ENCODE measurements at places on chromosomes 2 and 18. TPM values are rescaled to one million over a fixed set of nuclear protein-coding genes. Genes with fewer than 3 reads are reported as not detected.

DNA sequence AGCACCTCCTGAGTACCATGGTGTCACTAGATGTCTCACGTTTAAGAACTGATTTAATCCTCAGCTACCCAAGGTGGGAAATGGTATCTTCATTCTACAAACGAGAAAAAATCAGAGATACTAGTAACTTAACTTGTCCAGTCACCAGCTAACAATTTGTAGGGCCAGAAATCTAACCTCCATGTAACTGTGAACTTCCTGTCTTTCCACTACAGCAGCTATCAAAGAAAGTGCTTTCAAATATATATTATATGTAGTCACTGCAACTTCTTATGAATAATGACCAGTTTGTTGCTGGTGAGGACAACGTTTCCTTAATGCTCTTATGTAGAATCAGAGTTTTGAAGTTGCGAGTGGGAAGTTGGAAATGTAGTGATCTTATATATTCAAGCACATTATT, 1.9 kb downstream of the REV1 start:
- no peak for ATAC-seq

GRCh38 chr18:24841536-24841935, 381.1 kb downstream of the HRH4 start:
- no peak for ATAC-seq

DNA sequence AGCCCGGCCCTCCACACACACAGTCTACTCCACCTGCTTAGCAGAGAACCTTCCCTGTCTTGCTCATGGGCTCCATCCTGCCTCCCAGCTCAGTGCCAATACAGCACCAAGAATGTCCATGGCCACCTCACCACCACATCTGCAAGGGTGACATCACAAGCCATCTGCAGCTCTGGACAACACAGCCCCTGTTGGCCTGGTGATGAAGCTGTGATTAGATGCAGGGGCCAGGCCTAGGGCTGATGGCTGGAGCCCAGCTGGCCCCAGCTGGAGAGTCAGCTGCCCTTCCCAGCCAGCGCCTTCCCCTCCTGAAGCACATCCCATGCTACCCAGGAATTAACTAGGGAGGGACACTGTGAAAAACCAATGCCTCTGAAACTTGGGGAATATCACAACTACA, 91.1 kb downstream of the TTC32 start:
- ATAC-seq, result no peak

The SERPINB13 gene
- total RNA-seq, result not detected

Measured in activated T-helper 17 cell treated with anti-CD3 and anti-CD28 coated beads, Interleukin-2, amount 50 U/mL, for 72 hours (primary cell).